ENCODE measurements at places on chromosomes 6 and 20. TPM values are rescaled to one million over a fixed set of nuclear protein-coding genes. Genes with fewer than 3 reads are reported as not detected.

Gene ECT2L
- not detected for total RNA-seq

Gene NOX3
- total RNA-seq, result not detected

GRCh38 chr20:34085544-34086040 is 26.5 kb downstream of the EIF2S2 start:
- no peak for DNase-seq

DNA sequence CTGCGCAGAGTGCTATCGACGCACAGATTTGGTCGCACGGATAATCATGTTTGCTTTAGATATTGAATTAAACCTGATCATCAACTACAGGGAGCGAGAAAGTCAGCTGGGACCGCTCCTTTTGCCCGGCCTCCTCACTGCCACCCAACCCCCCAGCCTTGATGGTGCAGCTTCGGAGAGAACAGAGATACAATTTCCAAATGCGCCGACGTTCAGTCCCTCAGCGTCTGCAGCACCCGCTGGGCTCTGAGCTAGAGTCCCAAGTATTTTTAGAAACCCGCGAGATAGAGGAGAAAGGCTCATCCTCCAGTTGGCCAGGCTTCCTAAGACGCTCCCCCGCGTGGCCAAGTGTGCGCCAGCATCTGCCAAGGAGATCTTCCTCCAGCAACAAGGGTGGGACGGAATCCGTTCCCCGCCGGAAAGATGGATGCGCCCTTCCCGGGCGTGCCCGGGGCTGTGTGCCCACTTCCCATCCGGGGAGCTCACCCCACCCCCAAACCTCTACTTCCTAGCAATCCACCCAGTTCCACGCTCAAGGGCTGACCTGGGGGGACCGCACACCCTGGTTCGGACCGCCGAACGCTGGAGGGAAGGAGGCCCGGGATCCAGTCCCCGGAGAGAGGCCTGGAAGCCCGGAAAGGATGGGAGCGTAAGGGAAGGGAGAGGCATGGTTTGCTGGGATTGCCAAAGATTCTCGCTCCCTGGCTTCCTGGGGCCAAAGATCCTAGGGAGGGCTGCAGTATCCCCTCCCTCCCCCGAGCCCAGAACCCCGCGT is 4.1 kb downstream of the NKX2-2 start:
- no peak for DNase-seq

DNA sequence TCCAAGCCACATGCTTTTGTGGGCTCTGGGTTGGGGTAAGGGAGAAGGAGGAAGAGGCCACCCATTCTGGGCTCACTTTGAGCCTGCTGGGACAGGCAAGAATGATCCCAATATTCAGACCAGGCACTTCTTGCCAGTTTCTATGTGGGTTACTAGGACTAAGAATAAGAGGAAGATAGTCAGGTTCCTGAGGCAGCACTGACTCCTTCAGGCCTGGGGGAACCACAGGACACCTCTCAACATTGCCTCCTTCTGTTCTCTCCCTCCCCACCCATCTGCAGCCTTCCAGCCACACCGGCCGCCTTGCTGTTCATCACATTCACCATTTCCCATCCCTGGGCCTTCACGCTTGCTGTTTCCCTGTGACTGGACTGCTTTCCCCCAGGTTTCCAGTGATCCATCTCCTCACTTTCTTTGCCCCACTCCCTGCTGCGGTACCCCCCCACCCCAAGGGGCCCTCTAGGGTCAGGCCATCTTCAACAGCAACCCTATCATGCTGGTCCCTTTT is 69.2 kb upstream of the SIRPA start:
- no peak for DNase-seq

Measured in naive thymus-derived CD4-positive, alpha-beta T cell (primary cell).